ENCODE measurements at places on chromosomes 4 and X.
A peak's percentile ranks its signal among the peaks of the same experiment; 100 is the strongest.

DNA sequence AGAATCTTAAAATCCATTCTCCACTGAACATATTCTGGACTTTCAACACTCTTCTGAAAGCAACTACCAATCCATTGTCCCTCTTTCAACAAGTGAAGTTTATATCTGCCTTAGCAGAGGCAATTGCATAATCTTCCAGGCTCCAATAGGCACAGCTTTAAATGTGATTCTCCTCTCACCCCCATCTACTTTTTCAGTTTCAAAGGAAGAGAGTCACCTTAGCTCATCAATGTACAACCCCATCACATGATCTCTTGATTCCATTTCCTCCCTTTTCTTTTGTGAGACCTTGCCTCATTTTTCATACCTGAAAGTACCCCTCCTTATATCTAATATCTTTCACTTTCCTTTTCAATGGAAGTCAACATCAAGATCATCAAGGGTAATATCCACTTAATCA, 921.7 kb upstream of the EPHA5 start:
- no peak for DNase-seq

GRCh38 chr4:73098016-73098415, 28.5 kb upstream of the COX18 start:
- no peak for DNase-seq

DNA sequence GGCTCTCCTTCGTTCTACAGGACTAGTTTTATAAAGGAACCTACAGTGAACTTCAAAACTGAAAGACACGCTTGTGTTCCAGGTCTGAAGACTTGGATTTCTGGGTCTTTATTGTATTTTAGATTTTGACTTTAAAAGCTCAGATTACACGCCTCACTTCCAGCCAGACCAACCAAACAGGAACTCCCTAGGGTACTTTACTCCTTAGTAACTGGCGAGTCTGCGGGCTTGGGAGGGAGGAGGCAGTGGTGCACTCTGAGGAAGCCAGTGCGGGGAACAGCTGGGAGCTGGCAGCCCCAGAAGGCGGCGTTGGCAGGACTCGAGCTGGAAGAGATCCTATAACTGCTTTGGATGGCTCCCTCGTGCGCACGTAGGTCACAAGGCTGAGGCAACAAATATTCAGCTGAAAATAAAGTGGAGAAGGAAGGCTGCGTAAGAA, 391 bp upstream of the PHKA1 start:
- peak; percentile 77 for DNase-seq

GRCh38 chr4:85092943-85093342, 126.5 kb upstream of the WDFY3 start:
- DNase-seq, result no peak

DNA sequence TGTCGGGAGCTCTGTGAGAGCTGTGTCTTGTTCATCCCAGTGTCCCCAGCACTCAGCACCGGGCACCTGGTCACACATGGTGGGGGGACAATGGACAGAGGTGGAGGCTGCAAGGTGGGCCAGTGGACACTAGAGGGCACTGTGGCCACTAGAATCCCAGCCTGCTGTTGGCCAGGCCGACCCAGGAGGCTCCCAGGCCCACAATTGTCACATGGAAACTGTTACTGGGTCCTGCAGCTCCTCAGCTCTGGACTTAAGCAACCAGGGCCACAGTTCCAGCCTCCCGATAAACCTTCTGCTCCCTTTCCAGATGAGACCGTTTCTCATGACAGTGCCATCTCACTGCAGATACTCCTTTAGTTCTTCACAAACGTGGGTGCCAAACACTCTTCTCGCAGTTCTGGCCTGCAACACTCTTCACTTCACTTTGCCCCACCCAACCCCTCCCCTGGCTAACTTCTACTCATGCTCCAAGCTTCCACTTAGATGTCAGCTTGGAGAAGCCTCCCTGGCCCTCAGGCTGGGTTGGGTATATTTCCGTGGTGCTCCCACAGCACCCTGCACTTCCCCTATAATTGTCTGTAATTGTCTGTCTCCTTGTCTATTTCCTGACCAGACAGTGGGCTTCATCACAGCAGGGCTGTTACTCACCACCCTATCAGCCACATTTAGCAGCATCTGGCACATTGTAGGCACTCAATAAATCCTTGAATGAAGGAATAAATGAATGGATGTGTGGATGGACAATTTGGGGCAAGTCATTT, 3.5 kb upstream of the IQSEC2 start:
- DNase-seq, result peak; percentile 25

All from LHCN-M2 (cell line).